ENCODE measurements at places on chromosomes 2 and 18.

GRCh38 chr2:221377066-221377465 lies 195.0 kb downstream of the EPHA4 start:
- DNase-seq = no peak

DNA sequence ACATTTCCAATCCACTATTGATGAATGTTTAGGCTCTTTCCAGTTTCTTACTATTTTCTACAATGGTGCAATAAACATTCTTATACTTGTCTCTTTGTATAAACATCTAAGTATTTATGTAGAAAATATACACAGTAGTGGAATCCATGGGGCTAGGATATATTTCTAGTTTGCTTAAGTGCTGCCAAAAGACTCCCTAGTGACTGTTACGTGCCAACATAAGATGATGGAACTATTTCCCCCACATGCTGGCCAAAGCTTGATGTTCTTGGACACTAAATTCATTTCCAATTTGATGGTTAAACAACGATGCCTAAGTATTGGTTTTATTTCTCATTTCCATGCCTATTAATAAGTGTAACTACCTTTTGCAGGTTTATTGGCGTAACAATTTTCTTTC lies 378.4 kb upstream of the HNRNPA3 start:
- DNase-seq = no peak

- DNase-seq = no peak
Observed at GRCh38 chr18:74388227-74388626, 68.9 kb downstream of the DIPK1C start.

GRCh38 chr18:3368193-3368592 lies 81.8 kb upstream of the TGIF1 start:
- no peak for DNase-seq

DNA sequence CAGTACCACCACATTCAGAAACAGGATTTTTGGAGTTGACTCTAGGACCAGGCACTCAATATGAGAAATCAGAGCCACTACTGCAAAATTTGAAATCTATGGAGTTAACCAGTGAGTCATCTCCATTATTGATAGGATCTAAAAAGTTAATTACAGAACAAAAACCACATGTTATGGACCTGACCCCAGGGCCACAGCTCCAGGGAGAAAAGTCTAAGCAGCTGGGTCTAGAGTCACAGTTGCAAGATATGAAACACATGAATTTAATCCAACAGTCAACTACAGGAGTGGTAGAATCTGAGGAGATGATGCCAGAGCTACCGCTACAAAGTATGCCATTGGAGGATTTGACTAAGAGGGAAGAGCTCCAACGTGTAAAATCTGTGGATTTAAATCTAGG lies 13.4 kb upstream of the ZNF512 start:
- no peak for DNase-seq

- no peak for DNase-seq
Observed at GRCh38 chr2:18550433-18550832, 10.0 kb downstream of the RDH14 start.
